ENCODE measurements at places on chromosomes 11 and 22. TPM values are rescaled to one million over a fixed set of nuclear protein-coding genes. Genes with fewer than 3 reads are reported as not detected.

GRCh38 chr11:76243193-76243956 is 37.1 kb upstream of the WNT11 start:
- no peak for DNase-seq

DNA sequence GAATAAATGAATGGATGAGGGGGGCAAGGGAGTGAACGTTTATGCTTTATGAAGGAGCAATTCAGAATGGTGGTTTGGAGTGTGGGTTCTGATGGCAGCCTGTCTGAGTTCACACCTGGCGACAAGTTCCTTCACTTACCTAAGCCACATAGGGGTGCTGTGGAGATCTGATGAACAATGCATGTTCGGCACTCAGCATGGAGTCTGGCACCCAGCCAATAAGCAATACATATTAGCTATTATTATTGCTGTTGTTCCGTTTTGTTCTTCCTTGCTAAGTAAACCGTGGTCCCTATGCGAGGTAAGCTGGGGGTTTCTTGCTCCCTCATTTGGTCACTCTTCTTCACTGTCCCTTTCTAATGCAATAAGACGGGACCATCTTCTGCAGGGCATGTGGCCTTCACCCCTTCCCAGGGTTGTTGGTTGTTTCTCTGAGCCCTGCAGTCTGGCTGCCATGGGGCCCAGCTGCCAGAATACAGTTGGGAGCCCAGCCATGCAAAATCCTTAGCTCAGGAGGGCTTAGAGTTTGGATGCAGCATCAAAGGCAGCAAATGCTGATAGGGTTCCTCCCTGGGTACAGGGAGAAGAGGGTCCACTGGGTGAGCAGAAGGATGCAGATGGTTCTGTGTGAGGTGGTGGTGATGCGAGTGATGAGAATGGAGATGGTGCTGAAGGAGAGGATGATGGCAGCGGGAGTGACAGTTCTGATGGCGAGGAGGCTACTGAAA is 6.4 kb upstream of the PKNOX2 start:
- DNase-seq = no peak

GRCh38 chr11:24171869-24172268 is 325.0 kb upstream of the LUZP2 start:
- DNase-seq = no peak

MMP7 gene
- not detected for total RNA-seq

POU2F3 gene
- total RNA-seq = not detected

Measured in HFFc6 (cell line).